ENCODE measurements at places on chromosomes 12 and 14.
A peak's percentile ranks its signal among the peaks of the same experiment; 100 is the strongest.

GRCh38 chr12:8698879-8699278 is 1.1 kb downstream of the RIMKLB start:
- DNase-seq = no peak

- no peak for DNase-seq
Measured at GRCh38 chr14:70473825-70474224, 21.9 kb downstream of the ADAM21 start.

- no peak for DNase-seq
Measured at GRCh38 chr14:57293866-57294837, 25.4 kb downstream of the AP5M1 start.

- no peak for DNase-seq
Measured at GRCh38 chr14:75865531-75865930, 116.3 kb downstream of the TGFB3 start.

GRCh38 chr12:19186722-19187661 is 57.5 kb downstream of the PLEKHA5 start:
- DNase-seq = no peak

GRCh38 chr14:104323551-104324175 is 185.3 kb downstream of the KIF26A start:
- no peak for DNase-seq

GRCh38 chr14:42517806-42518500 is 911.3 kb downstream of the LRFN5 start:
- DNase-seq = no peak

GRCh38 chr12:110677206-110677911 is 11.6 kb downstream of the HVCN1 start:
- no peak for DNase-seq

GRCh38 chr14:53237488-53237887 is 84.4 kb upstream of the DDHD1 start:
- no peak for DNase-seq

DNA sequence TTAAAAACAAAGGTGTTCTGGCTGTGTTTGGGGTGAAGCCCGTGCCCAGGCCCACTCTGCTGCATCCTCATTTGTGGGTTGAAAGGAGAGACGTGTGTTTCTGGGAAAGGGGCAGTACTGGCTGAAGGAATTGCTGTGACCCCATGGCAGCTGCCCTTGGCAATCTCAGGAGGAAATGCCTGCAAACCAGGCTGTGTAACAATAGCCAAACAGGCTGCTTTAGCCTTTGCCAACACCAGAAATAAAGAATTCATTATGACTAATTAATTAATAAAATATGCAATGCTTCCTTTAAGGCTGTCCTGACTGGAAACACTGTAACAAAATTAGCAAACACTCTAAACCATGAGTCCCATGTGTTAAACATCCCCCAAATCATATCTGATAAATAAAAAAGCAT is 53.0 kb upstream of the KRR1 start:
- DNase-seq = no peak

DNA sequence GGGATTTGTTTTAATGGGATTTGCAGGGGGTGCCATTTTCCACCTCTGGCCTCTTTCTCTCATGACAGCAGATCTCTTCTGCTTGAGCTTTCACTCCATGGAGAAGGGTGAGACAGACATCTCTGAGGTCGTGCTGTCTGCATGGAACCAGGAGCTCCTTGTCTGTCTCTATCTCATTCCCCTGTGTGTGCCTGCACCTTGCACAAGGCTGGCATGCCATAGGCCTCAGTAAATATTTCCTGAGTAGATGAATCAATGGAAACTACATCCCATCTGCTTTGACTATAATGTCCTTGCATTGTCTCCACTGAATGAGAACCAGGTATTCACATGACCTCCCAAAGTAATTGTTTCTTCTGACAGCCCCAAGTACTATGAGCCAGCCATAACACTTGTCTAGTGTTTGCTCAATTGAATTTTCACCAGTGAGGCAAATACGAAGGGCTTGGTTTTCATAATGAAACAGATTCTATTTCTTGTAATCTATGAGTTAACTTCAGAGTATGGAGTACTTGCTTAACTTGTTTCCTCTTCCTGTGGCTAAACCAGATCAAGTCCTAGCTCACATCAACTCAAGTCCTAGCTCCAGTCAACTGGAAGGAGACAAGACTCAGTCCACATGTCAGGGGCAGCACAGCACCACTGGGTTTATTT is 32.3 kb downstream of the KCNK13 start:
- no peak for DNase-seq

DNA sequence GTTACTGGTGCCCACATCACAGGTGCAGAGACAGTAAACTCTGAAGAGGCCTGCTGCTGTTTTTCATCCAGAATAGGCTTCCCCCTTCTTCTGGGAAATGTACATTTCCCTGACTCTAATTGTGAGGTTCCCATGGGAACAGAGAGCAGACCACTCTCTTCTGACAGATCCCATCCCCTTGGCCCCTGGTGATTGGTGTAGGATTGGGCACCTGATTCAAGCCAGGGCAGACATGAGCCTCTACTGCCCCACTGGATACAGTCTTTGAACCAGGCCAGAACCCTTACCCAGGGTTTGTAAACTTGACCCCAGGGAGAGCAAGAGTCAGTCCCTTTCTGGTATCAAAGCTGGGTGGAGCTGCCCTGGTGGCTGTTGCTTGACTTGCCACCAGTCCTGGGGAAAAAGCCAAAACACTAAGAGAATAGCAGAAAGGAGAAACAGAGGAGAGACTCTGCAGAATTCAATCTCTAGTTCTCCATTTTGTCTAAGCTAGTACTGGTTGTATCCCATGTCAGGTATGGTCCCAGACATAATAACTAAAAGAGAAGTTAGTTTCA is 14.8 kb upstream of the NFYB start:
- DNase-seq = no peak

DNA sequence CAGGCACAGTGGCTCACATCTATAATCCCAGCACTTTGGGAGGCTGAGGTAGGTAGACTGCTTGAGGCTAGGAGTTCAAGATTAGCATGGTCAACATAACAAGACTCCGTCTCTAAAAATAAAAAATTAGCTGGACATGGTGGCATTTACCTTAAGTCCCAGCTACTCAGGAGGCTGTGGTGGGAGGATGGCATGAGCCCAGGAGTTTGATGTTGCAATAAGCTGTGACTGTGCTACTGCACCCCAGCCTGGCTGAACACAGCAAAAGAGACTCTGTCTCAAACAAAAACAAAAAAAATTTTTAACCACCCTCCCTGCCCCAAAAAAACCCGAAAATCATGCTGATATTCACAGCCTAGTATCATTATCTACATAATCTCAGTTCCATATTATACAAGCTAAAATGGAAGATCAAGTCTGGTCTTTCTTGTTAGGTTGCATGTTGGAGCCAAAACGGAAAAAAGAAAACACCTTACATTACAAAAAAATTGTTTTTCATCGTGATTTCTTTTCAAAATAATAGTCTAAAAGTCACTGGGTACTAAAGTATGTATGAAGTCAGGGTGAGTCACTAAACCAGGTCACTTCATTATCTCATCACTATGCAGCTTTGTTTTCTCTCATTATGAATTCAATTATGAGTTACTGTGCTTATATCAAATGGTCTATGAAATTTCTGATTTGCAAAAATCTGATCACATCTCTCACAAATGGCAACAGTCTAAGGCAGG is 13.8 kb downstream of the GXYLT1 start:
- DNase-seq = no peak

- no peak for DNase-seq
Measured at GRCh38 chr14:56770512-56770911, 39.8 kb downstream of the OTX2 start.

DNA sequence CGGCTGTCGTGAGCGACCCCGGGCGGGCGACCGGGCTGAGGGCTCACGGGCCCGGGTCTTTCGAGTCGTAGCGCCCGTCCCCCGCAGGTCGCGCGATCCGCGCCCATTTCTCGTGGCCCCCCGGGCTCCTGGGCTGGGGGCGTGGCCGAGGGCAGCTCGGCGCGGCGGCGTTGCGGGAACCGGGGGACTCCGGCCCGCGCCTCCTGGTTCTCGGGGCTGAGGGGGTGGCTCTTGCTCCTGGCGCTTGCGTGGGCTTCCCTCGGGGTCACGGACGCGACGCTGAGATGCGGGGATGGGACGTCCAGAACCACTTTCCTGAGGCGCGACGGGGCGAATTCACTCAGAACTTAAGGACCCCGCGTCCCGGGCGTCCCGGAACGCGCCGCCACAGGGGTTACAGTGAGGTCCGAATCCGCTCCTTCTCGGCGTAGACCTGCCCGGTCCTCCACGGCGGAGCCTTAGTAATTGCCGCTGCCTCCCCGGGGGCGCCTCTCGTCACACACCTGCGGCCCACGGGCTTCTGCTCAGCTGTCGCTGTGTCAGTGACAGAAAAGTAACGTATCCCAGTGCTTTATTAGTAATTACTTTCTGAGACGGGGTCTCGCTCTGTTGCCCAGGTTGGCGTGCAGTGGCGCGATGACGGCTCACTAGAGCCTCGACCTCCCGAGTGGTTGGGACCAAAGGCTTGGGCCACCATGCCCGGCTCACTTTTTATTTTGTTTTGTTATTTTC is 606 bp downstream of the EP400 start:
- peak; percentile 48 for DNase-seq

GRCh38 chr12:179131-179884 is 34.6 kb downstream of the SLC6A12 start:
- DNase-seq = no peak

DNA sequence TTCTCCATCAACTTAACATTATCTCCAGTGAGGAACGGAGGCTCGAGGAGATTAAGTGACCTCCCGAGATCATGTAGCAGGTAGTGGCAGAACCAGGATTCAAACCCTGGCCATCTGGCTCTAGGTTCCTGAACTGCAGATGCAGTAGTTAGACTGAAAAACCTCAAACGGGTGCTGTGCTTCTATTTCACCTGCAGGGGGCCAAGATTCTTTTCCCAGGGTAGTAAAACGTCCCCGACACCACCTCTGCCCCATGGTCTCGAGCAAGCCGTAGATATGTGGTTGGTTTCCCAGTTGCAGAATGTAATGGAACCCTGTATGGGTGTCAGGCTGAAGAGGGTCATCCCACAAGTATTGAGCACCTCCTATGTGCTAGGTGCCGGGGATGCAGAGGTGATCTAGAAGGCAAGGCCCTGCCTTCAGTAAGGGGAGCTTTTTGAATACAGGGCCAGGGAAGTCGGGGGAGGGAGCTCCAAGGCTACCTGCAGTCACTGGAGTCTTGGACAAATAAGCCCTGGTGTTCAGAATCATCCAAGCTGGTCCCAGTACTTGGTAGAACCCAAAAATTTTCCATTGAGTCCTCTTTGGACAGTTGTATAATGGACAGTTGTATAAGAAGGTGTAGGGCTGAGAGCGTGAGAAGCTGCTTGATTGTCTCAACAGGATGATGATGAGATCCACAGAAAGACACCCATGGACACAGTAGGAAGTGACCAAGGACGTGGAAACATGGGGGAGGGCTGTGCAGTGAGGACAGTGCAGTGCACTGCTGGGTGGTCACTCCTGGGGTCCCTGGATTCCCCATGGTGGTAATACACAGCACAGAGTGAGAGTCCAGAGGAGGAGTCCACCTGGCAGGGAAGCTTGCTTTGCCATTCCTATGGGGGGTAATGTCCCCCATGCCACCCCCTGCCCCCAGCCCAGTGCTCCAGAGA is 197.2 kb downstream of the CHST11 start:
- DNase-seq = peak; percentile 33

DNA sequence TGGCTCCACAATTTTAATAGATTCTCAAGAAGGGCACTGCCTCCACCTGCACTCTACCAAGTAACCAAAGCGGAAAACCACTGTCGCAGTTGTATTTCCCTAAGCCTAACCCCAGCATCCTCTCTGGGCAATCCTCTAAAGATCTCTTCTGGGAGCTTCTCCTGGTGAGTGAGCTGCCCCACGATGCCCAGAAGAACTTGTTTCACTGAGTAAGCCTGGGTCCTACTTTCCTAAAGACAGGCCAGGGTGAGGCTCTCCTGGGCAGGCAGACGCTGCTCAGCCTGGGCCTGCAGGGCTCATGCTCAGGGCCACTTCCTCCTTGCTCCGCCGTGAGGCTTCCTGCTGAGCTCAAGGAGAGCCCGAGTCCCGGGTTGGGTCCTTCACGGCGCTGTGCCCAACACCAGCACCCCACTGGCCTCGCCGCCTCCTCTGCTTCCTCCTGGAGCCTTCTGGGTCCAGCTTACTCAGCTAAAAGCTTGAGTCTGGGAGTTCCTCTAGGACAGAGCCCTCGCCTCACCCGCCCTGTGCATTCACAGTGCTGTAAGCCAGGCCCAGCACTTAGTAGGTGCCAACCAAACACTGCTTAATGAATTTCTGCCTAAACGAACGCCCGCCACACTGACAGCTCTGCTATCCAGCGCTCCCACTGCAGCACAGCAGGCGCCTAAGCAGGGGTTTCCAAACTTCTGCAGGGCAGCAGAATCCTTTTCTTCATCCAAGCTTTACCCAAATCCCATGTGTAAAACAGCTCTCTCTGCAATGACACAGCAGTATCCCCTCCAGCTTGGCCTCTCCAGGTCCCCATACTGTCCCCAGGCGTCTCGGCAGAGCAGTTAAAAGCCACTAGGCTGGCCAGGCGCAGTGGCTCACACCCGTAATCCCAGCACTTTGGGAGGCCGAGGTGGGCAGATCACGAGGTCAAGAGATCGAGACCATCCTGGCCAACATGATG is 5.7 kb downstream of the RAB35 start:
- peak; percentile 33 for DNase-seq

GRCh38 chr14:83975435-83975834 is 1554.5 kb upstream of the FLRT2 start:
- DNase-seq = no peak

DNA sequence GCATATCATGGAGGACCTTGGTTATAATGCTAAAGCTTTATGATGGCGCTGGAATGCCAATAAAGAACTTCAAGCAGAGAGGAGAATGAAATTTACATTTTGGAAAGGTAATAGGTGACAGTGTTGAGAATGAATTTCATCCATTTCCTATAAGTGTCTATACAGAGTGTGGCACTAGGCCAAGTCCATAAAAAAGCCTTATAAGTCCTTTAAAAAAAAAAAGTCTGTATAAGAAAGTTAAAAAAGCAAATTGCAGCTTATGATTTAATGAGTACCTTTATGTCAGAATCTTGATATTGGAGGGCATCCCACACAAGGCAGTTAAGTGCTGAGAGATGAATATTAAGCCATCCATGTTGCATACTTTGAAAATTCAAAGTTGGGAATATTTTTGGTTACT is 62.4 kb downstream of the ATF7IP start:
- DNase-seq = no peak

DNA sequence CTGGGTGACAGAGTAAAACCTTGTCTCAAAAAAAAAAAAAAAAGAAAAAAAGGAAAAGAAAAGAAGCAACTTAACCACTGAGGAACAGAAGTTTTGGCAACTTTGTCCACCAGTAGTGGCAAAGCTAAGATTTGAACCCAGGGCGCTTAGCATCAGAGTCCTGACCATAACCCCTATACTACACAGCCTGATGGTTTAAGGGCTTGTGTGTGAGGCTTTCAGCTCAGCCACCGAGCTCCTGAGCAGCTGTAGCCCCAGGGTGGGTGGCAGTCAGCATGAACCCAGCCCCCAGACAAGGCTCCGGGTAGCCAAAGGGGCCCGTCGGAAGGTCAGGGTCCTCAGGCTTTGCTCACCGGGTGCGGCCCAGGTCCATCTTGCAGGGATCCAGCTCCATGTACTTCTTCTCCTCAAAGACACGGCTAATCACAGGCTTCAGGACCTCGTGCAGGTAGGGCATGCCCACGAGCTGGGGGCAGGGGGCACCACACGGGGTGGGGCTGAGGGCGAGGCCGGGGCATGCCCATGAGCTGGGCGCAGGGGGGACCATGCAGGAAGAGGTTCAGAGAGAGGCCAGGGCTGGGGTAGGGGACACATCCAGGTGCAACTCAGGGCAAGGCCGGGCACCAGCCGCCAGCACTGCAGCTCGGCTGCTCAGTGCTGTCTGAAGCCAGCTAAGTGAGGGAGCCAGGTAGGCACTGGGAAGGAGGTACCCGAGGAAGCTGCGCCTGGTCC is 20.9 kb downstream of the RASAL1 start:
- no peak for DNase-seq

- DNase-seq = no peak
Measured at GRCh38 chr12:22014041-22014782, 31.8 kb upstream of the CMAS start.
